ENCODE measurements at places on chromosomes 3 and 15. TPM values are rescaled to one million over a fixed set of nuclear protein-coding genes. Genes with fewer than 3 reads are reported as not detected.
A peak's percentile ranks its signal among the peaks of the same experiment; 100 is the strongest.

Gene SLC2A2
- 506 TPM for total RNA-seq

Gene SNX22
- total RNA-seq, result 2.2 TPM

Gene ABCC5
- 35.7 TPM for total RNA-seq

Gene CCDC191
- total RNA-seq, result 0.79 TPM

Gene CHRNA5
- 0.56 TPM for total RNA-seq

Gene ALDH1L1
- 189 TPM for total RNA-seq

Gene CD200
- 0.25 TPM for total RNA-seq

Gene TRPC1
- 4.7 TPM for total RNA-seq

DNA sequence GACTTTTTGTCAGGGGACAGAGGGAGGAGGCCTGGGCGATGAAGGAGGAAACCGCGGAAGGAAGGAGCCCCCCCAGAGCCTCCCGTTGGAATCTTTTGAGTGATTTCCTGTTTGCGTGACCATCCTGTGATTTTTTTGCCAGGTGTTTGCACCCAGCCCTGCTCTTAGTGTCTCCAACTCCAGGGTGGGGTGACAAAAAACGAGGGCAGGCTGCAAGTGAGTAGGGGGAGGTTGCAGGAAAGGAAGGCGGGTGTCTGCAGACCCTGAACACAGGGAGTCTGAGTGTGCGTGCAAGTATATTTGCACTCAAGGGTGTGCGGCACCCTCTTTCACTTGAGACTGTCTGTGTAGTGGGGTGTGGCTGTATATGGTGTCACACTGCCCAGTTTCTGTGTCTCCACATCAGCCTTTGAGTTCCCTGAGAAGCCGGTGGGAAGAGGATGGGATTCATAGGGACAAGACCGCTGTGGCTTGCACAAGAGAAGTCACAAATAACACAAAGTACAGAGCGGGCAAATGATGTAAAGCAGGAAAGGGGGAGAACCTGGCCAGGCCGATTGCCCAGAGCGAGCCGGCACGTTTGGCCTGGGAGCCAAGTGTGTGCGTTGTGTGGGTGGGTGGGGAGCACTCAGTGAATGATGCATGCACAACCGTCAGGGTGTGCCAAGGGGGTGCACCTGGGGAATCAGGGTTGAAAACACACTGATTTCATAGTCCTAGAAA lies 6.6 kb downstream of the ISLR2 start:
- no peak overlapping the region for H3K4me3 ChIP-seq
- H3K36me3 ChIP-seq, result no peaks in the 10 kb centered on the region
- no peak for DNase-seq
- peaks cover 41% of the 10 kb centered on the region for H3K4me1 ChIP-seq
- H3K27ac ChIP-seq, result no peak overlapping the region
- peaks cover 16% of the 10 kb centered on the region for H3K27me3 ChIP-seq

- no peak overlapping the region for H3K27ac ChIP-seq
- H3K36me3 ChIP-seq, result no peaks in the 10 kb centered on the region
- H3K4me3 ChIP-seq, result no peak overlapping the region
- no peaks in the 10 kb centered on the region for H3K27me3 ChIP-seq
Observed at GRCh38 chr3:171404376-171404967, 55.7 kb downstream of the TNIK start.

- no peaks in the 10 kb centered on the region for H3K4me1 ChIP-seq
- H3K27me3 ChIP-seq, result no peaks in the 10 kb centered on the region
- H3K4me3 ChIP-seq, result no peak overlapping the region
Observed at GRCh38 chr15:38042211-38042610, 107.8 kb downstream of the TMCO5A start.

- DNase-seq, result no peak
- H3K4me3 ChIP-seq, result no peak overlapping the region
- peaks cover 8% of the 10 kb centered on the region for H3K4me1 ChIP-seq
- no peak overlapping the region for H3K27ac ChIP-seq
- peaks cover 2% of the 10 kb centered on the region for H3K36me3 ChIP-seq
- H3K27me3 ChIP-seq, result no peaks in the 10 kb centered on the region
Observed at GRCh38 chr15:66729331-66729951, 27.4 kb downstream of the SMAD6 start.

- no peaks in the 10 kb centered on the region for H3K27me3 ChIP-seq
- H3K4me3 ChIP-seq, result no peak overlapping the region
- H3K27ac ChIP-seq, result no peak overlapping the region
- H3K36me3 ChIP-seq, result peaks cover 1% of the 10 kb centered on the region
- DNase-seq, result no peak
Observed at GRCh38 chr3:179730506-179730905, 77.7 kb downstream of the USP13 start.

GRCh38 chr15:56040081-56041035 lies 46.9 kb upstream of the NEDD4 start:
- no peaks in the 10 kb centered on the region for H3K4me1 ChIP-seq
- H3K27me3 ChIP-seq, result no peaks in the 10 kb centered on the region
- no peak overlapping the region for H3K4me3 ChIP-seq
- no peak for DNase-seq

- H3K4me3 ChIP-seq, result no peak overlapping the region
- no peak overlapping the region for H3K27ac ChIP-seq
- no peaks in the 10 kb centered on the region for H3K36me3 ChIP-seq
- no peak for DNase-seq
- H3K27me3 ChIP-seq, result peaks cover 2% of the 10 kb centered on the region
- H3K4me1 ChIP-seq, result peaks cover 9% of the 10 kb centered on the region
Observed at GRCh38 chr15:93073465-93073952, 15.5 kb downstream of the RGMA start.

DNA sequence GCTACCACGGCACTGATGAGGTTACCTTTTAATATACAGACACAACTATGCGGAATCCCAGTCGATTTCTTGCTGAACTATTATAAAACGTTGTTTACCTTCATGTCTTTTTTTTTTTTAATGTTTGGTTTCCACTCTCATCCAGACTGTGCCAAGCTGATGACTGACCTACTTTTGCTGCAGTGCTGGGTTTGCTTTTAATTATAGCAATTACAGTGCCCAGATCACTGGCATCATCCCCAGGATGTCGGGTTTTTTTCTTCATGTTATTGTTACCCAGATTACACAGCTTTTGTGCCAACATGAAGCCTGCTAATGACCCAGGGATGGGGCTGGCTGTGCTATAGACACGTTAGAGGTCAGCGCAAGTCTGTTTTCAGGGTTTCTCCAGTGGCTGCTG lies 294.0 kb upstream of the ATP10A start:
- DNase-seq, result no peak
- H3K27me3 ChIP-seq, result no peaks in the 10 kb centered on the region
- H3K36me3 ChIP-seq, result no peaks in the 10 kb centered on the region
- H3K27ac ChIP-seq, result no peak overlapping the region
- no peaks in the 10 kb centered on the region for H3K4me1 ChIP-seq

DNA sequence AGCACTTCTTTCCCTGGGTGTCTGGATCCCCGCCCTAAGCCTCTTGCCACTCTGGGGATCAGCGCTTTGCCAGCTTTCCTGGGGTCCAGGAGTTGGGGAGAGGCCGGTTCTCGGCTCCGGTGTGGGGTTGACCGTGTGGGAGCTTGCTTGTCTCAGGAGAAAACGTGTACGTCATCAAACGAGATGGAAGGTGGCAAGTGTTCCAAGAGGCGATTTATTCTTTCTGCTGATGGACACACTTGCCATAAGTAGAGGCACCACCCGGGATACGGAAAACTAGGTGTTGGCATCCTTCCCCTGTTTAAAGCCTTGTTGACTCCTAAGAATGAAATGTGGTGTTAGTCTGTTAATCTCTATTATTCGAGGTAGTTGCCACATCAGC lies 295 bp downstream of the ZWILCH start:
- no peaks in the 10 kb centered on the region for H3K27me3 ChIP-seq
- DNase-seq, result no peak
- peak overlapping the region; percentile 94 for H3K4me3 ChIP-seq
- H3K4me1 ChIP-seq, result no peaks in the 10 kb centered on the region

- no peak for DNase-seq
- H3K36me3 ChIP-seq, result no peaks in the 10 kb centered on the region
- no peak overlapping the region for H3K27ac ChIP-seq
- H3K27me3 ChIP-seq, result no peaks in the 10 kb centered on the region
- no peaks in the 10 kb centered on the region for H3K4me1 ChIP-seq
- H3K4me3 ChIP-seq, result no peak overlapping the region
Observed at GRCh38 chr3:111596328-111596727, 1.2 kb upstream of the ZBED2 start.

- no peak overlapping the region for H3K27ac ChIP-seq
- no peaks in the 10 kb centered on the region for H3K27me3 ChIP-seq
- H3K36me3 ChIP-seq, result no peaks in the 10 kb centered on the region
- no peak for DNase-seq
- H3K4me1 ChIP-seq, result no peaks in the 10 kb centered on the region
- H3K4me3 ChIP-seq, result no peak overlapping the region
Observed at GRCh38 chr3:29582273-29582672, 301.4 kb downstream of the RBMS3 start.

- no peaks in the 10 kb centered on the region for H3K27me3 ChIP-seq
- H3K4me3 ChIP-seq, result no peak overlapping the region
- no peaks in the 10 kb centered on the region for H3K4me1 ChIP-seq
- H3K36me3 ChIP-seq, result no peaks in the 10 kb centered on the region
Observed at GRCh38 chr3:29972320-29972993, 633.9 kb upstream of the TGFBR2 start.

- no peak for DNase-seq
- no peaks in the 10 kb centered on the region for H3K36me3 ChIP-seq
- H3K27ac ChIP-seq, result no peak overlapping the region
- H3K27me3 ChIP-seq, result no peaks in the 10 kb centered on the region
Observed at GRCh38 chr15:34783431-34783830, 11.9 kb downstream of the ACTC1 start.

GRCh38 chr3:138686771-138687221 lies 78.2 kb downstream of the FAIM start:
- H3K4me3 ChIP-seq, result no peak overlapping the region
- H3K36me3 ChIP-seq, result peaks cover 4% of the 10 kb centered on the region
- DNase-seq, result no peak
- no peak overlapping the region for H3K27ac ChIP-seq

DNA sequence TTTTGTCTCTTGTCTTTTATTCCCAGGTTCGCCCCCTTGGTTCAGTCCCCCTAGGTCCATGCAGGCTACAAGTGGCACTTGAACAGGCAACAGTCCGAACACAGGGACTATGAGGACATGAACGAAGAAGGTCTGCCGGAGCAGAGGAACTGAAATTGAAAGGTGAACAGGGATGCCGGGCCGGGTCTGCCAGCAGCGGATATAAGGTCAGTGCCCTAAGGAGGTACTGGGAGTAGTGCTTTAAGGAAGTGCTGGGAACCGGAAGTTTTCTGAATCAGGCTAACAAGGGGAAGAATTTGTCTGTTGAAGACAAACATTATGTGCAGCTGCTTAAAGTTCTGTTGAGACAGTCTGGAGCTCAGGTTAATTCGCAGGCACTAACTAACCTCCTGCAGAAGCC lies 46.8 kb downstream of the LSM3 start:
- H3K4me1 ChIP-seq, result no peaks in the 10 kb centered on the region
- H3K36me3 ChIP-seq, result no peaks in the 10 kb centered on the region
- DNase-seq, result no peak
- no peak overlapping the region for H3K4me3 ChIP-seq

DNA sequence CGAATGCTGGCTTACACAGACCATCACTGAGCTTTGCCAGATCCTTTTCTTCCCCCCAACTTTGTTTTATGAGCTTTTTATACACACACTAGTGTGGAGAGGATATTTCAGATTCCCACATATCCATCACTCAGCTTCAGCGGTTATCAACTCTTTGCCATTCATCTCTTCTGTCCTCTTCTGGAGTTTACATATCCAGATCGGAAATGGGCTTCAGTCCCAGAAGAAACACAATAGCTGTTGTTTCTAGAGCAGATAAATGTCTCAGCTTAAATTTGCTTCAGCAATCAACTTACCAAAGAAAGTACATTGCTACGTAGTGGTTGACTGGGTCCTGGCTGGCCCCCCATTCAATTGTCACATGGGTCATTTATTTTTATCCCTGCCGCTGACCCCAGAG lies 185.9 kb upstream of the BHLHE40 start:
- no peak for DNase-seq
- H3K4me1 ChIP-seq, result no peaks in the 10 kb centered on the region
- peaks cover 7% of the 10 kb centered on the region for H3K36me3 ChIP-seq

GRCh38 chr15:84016371-84016770 lies 219.2 kb upstream of the GOLGA6L4 start:
- H3K4me1 ChIP-seq, result no peaks in the 10 kb centered on the region
- H3K4me3 ChIP-seq, result no peak overlapping the region
- H3K27ac ChIP-seq, result no peak overlapping the region
- no peak for DNase-seq

DNA sequence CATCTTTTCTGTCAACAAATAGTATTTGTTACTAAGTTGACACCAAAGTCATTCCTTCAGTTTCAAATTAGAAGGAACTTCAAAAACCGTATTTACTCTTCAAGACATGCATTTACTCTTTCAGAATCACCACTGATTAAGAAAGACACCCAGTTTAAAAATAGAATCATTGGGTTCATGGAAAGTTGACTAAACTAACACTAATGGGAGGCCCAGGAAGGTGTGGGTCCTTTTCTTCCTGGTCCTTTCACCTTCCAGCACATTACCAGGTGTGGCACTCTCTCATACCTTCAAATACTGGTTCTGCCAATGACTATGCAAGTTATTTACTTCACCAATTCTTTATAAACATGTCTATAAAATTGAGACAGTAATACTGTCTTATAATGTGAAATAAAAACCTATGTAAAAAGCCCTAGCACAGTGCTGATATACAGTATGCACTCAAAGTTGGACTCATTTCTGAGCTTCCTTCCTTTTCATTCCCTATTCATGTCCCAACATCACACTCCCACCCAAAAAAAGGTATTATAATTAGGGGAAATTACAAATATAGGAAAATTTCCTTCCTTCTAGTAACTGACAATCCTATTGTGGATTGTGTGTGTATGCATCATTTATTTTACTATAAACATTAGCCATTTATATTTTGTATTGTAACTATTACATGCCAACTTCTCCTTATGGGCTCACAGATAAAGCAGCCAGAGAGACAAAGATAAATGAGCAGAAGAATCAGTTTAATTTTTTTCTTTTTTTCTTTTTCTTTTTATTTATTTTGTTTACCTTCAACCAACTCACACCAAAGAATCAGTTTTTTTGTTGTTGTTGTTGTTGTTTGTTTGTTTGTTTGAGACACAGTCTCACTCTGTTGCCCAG lies 48.9 kb downstream of the LRRFIP2 start:
- H3K27me3 ChIP-seq, result no peaks in the 10 kb centered on the region
- H3K27ac ChIP-seq, result peak overlapping the region; percentile 35
- no peak overlapping the region for H3K4me3 ChIP-seq
- no peaks in the 10 kb centered on the region for H3K36me3 ChIP-seq
- no peak for DNase-seq
- H3K4me1 ChIP-seq, result peaks cover 31% of the 10 kb centered on the region

- H3K4me3 ChIP-seq, result no peak overlapping the region
- H3K27me3 ChIP-seq, result no peaks in the 10 kb centered on the region
- no peaks in the 10 kb centered on the region for H3K36me3 ChIP-seq
Observed at GRCh38 chr3:150391161-150391560, 16.9 kb upstream of the TSC22D2 start.

Data from liver (tissue), 10 donors.